Left ventricle myocardium superior (tissue), 1 donor: ENCODE measurements at places on chromosomes 13 and 19.

DNA sequence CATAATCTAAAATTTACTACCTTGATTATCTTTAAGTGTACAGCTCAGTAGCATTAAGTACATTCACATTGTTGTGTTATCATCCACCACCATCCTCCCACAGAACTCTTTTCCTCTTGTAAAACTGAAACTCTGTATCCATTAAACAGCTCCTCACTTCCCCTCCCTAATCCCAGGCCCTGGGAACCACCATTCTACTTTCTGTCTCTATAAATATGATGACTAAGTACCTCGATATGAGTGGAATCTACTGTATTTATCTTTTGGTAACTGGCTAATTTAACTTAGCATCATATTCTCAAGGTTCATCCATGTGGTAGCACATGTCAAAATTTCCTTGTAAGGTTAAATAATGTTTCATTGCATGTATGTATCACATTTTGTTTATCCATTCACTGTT, 49.0 kb upstream of the POMP start:
- no peak for DNase-seq

DNA sequence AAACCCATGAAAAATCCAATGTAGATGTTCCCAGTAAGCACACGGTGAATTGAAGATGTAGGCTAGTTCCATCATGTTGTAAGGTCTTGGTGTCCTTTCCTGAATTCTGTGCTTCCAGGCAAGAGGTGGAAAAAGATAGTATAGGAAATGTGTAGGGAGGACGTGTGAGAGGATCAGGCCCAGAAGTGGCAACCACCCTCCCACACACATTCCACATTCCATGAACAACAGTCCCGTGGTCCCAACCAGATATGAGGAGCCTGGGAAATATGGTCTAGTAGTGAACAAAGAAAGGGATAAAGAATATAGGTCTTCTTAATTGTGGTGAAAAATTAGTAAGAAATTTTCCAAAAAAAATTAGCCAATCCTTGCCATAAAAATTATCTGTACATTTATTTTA, 1254.2 kb upstream of the SLC10A2 start:
- no peak for DNase-seq

GRCh38 chr19:34484328-34484727, 2.8 kb downstream of the WTIP start:
- peak; percentile 83 for DNase-seq

DNA sequence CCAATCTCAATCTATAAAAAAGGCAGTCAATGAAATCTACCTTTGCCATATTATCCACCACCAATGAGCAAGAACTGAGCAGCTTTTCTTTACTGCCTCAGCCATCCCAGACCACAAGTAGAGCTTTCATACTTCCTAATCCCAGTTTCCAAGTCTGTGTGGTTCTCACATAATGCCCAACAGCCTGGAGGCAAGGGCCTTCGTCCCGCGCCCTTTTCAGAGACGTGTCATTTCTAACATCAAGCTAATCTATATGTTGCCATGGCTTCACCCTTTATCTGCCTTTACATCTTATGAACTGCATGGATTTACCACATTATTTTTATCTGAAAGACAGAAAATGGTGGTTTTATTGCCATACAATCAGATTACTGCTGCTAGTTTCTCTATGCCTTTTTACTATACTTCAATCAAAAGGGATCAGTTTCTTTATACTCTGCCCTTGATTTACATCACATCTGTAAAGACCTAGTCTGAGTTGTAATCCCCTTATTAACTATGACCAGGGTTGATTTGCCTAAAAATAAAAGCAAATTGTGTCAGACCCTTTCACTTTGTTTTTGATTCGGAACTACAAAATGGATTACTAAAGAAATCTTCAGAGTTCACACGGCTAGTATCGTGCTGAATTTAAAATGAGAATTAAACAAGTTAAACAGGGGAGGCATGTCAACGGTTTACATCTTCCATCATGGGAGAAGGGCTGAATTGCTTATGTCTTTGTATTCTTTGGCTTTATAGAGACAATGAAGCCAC, 5.9 kb downstream of the EFNB2 start:
- DNase-seq, result no peak

- no peak for DNase-seq
Observed at GRCh38 chr13:74768521-74769085, 634.4 kb upstream of the KLF12 start.

GRCh38 chr13:39616087-39616694, 13.2 kb upstream of the LHFPL6 start:
- DNase-seq, result no peak

DNA sequence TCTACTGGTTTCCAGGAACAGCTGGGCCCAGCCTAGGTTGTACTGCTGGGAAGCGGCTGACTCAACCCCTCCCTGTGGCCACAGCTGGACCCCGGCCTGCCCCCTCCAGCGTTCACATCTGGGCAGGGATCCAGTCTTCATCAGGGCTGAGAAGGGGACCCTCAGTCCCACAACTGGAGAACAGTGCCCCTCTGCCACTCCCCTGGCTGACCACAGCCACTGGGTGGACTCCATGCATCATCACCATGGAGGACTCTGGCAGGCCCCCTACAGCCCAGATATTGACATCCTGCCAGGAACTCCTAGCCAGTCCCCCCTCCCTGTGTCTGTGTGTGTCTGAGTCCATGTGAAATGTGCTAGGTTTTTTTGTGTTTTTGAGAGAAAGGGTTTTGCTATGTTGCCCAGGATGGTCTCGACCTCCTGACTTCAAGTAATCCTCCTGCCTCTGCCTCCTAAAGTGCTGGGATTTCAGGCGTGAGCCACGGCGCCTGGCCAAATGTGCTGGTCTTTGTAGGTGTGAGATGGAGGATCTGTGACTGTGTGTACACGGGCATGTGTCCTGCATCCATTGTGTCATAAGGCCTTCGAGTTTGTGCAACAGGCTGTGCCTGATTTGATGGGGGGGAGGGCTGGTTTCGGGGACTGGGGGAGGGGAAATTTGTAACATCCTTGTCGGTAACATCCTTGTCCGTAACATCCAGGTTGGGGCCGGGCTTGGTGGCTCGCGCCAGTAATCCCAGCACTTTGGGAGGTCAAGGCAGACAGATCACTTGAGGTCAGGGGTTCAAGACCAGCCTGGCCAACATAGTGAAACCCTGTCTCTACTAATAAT, 4.0 kb upstream of the HOOK2 start:
- DNase-seq, result peak; percentile 79

- no peak for DNase-seq
Observed at GRCh38 chr13:73254827-73255226, 196.0 kb downstream of the KLF5 start.

DNA sequence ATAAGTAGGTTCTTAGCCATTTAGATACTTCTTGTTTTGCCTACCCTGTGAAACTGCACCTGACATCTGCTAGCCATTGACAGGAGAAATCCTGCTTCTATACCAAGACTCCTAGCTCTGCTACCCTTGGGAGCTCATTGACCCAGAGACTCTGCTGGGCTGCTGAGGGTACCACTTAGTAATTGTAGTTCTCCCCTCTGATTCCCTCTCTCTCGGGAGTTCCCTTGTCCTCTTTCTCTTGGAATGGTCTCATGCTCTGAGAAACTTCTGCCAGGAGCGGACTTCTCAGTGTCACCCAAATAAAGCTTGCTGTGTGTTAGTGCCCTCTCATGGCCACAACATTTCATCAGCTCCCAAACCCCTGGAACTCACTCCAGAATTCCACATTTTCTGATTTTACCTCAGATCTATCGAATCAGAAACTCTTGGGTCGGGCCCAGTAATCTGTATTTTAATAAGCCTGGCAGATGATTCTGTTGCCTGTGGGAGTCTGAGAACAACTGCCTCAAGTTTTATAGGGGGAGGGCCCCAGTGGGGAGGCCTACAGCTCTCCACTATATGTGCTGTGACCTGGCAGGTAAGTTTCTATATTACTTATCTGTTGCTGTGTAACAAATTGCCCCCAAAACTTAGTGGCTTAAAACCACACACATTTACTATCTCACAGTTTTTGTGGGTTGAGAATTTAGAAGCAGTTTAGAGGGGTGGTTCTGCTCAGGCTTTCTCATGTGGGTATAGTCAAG, 221.1 kb downstream of the TDRD3 start:
- DNase-seq, result no peak

GRCh38 chr13:40812724-40813445, 23.5 kb downstream of the SLC25A15 start:
- DNase-seq, result no peak

DNA sequence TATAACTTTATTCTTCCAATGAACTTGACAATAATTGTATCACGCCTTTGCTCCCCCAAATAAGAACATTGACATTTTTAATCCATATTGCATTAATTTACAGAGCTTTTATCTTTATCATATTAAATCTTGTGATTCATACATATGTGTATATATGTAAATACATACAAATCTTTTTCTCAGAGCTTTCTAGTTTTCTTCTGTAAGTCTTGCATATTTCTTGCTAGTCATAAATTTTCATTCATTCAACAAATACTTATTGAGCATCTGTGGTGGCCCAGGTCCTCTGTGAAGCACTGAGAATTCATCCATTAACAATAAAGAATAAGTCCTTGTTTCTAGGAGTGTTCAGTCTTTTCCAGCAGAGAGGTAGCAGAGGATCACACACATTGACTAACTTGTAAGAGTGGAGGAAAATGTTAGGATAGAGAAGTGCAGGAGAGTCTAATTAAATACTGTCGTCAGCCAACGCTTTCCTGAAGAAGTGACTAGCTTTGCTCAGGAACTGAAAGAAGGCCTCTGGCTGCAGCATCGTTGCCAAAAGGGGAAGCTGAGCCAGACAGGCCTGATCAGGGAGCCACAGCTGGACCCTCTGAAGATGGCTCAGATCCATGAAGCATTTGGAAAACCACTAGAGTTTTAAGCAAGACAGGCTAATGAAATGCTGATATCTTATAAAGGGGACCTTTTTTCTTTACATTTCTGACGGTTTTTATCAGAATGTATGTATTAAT, 38.6 kb upstream of the LAMP1 start:
- DNase-seq, result no peak

GRCh38 chr13:98798849-98799645, 46.6 kb upstream of the SLC15A1 start:
- DNase-seq, result no peak

- no peak for DNase-seq
Observed at GRCh38 chr19:54955376-54955775, 8.0 kb upstream of the NLRP7 start.

DNA sequence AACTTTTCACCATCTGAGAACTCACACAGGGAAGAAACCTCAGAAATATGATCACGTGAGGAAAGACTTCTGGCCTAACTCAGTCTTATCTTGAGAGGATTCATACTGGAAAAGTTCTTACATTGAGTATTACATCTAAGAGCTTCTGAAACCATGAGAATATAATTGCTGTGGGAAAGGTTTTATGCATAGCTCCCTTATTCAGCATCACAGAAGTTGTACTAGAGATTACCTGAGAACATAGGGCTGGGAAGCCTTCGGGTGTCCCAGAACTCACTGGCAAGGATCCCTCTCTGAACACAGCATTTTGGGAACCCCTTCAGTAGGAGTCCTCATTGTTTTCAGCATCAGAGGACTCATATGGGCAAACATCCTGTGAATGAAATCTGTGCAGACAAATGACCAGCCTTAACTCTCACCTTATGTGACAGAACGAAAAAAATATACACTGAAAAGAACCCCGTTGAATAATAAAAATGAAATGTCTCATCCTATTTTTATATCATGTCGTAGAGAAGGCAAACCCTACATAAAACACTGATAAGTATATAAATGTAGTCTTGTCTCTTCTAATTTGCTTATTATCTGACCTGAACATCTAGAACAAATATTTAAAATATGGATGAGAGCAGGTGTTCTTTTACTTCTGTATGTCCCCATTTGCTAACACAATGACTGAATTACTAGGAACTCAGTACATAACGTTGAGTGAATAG, 14.2 kb downstream of the ZNF274 start:
- DNase-seq, result no peak
